ENCODE measurements at places on chromosomes 11 and 22.

- no peak for DNase-seq
These were observed 54.0 kb upstream of the PRDM11 start for GRCh38 chr11:45092404-45092785.

GRCh38 chr11:32478277-32478731 is 43.0 kb upstream of the WT1 start:
- DNase-seq, result no peak

GRCh38 chr22:37746366-37747079 is 49.7 kb downstream of the TRIOBP start:
- no peak for DNase-seq

DNA sequence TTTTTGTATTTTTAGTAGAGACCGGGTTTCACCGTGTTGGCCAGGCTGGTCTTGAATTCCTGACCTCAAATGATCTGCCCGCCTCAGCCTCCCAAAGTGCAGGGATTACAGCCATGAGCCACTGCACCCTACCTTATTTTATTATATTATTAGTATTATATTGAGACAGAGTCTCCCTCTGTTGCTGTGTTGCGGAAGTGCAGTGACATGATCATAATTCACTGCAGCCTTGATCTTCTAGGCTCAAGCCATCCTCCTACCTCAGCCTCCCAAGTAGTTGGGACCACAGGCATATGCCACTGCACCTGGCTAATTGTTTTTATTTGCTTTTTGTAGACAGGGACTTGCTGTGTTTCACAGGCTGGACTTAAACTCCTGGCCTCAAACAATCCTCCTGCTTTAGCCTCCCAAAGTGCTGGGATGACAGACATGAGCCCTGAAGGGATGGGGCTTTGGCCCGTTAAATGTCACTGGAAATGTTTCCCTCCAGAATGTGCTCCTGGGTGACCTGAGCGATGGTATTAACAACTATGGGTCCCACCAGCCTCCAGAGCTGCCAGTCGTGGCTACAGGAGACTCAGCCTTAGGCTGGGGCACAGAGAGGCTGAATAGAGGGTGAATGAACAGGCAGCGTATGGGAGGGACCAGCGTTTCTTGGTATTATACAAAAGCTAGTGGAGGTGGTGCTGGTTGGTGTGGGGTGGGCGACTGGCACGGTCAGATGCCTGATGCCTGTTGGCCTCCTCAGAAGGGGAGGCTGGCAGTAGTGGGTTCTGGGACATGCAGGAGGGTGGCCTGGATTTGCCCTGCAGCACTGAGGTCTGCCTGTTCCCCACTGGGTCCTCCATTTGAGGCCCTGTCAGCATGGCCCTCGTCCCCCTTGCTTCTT is 7.3 kb downstream of the TANGO2 start:
- peak; percentile 28 for DNase-seq

Measured in fibroblast of mammary gland (primary cell).